Endodermal cell (in vitro differentiated cells): ENCODE measurements at places on chromosomes 1 and 21. TPM values are rescaled to one million over a fixed set of nuclear protein-coding genes. Genes with fewer than 3 reads are reported as not detected.

Gene PM20D1
- not detected in 2 replicates for total RNA-seq

- no peaks in the 10 kb centered on the region for H3K36me3 ChIP-seq
- peaks cover 3% of the 10 kb centered on the region for H3K4me1 ChIP-seq
- no peak overlapping the region for H3K4me3 ChIP-seq
- no peaks in the 10 kb centered on the region for H3K27me3 ChIP-seq
Measured at GRCh38 chr1:226762055-226762454, 23.0 kb upstream of the ITPKB start.

GRCh38 chr1:218546314-218546713, 201.2 kb downstream of the TGFB2 start:
- H3K27me3 ChIP-seq: no peaks in the 10 kb centered on the region
- no peak overlapping the region for H3K27ac ChIP-seq
- H3K36me3 ChIP-seq: no peaks in the 10 kb centered on the region
- H3K4me3 ChIP-seq: no peak overlapping the region
- DNase-seq: no peak

DNA sequence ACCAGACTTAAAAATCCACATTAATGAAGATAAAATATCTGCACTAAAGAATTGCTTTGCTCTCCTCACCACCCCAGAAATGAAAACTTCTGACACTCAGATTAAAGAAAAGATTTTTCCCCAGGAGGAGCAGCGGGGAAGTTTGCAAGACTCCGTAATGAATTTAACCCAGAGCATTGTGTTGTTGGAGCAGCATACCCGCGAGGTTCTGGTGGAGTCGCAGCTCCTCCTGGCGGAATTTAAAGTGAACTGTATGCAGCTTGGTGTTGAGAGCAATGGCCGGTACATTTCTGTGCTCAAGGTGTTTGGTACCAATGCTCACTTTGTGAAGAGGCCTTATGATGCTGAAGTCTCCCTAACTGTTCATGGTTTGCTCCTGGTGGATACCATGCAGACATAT, 46.4 kb downstream of the VPS13D start:
- no peak overlapping the region for H3K27ac ChIP-seq
- peak; percentile 79 for DNase-seq
- H3K4me1 ChIP-seq: no peaks in the 10 kb centered on the region
- no peak overlapping the region for H3K4me3 ChIP-seq

DNA sequence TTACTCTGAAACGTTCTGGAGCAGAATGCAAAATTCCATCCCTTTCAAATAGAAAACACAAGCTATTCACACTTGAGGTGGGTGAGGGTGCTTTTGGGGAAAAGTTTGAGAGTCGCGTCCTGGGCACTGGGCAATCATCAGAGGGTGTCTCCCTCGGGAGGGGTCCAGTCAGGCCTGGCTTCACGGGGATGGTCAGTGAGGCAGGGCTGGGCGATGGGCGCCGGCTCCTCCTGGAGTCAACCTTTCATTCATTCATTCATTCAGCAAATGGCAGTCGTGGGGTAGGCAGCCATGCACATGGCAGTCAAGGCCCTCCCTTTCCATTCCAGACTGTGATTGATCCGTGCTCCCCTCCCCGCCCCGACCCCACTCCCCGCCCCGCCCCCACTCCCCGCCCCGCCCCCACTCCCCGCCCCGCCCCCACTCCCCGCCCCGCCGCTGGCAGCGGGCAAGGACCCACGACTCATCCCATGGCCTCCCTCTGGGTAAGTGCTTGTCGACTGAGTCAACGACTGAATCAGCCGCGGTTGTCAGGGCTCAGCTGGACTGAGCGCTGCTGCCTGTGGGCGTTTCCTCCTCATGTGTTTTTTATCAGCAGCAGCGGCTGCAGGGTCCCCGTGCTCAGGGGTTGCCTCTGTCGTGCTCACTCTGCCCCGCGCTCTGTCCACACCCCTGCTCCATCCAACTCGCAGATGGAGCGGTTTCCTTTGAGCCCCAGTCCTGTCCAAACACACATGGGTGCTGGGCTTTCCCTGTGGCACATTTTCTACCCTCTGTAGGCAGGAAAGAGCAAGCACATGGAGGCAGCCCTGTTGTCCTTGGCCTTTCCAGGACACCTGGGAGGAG, 12.5 kb upstream of the SPSB1 start:
- no peaks in the 10 kb centered on the region for H3K36me3 ChIP-seq
- H3K4me1 ChIP-seq: peaks cover 3% of the 10 kb centered on the region
- no peak overlapping the region for H3K4me3 ChIP-seq

DNA sequence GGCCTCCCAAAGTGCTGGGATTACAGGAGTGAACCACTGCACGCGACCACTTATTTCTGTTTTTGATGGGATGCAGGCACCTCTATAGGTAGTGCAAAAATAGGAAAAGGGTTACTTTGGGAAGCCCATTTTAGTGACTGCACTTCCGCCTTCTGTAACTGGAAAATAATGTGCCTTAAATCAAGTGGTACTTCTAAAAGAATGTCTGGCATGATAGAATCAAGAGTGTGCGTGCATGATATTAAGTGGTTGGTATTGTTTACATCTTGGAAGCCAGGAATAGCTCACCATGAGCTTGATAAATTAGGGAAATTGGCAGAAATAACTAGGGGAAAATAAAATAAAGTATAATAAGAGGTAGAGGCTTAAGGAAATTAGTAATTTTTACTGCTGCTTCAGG, 1067.0 kb downstream of the ADGRL2 start:
- no peaks in the 10 kb centered on the region for H3K4me1 ChIP-seq
- H3K27ac ChIP-seq: no peak overlapping the region
- no peaks in the 10 kb centered on the region for H3K36me3 ChIP-seq
- H3K27me3 ChIP-seq: no peaks in the 10 kb centered on the region
- DNase-seq: no peak

GRCh38 chr1:235102259-235102582, 26.4 kb downstream of the TOMM20 start:
- H3K27me3 ChIP-seq: no peaks in the 10 kb centered on the region
- H3K27ac ChIP-seq: no peak overlapping the region
- no peak overlapping the region for H3K4me3 ChIP-seq
- peak; percentile 25 for DNase-seq
- H3K4me1 ChIP-seq: no peaks in the 10 kb centered on the region

- no peaks in the 10 kb centered on the region for H3K36me3 ChIP-seq
- H3K4me3 ChIP-seq: no peak overlapping the region
- H3K27ac ChIP-seq: no peak overlapping the region
- no peaks in the 10 kb centered on the region for H3K27me3 ChIP-seq
- no peak for DNase-seq
Measured at GRCh38 chr1:202568826-202569225, 141.4 kb downstream of the SYT2 start.

Gene SLAMF6
- total RNA-seq: not detected in 2 replicates

DNA sequence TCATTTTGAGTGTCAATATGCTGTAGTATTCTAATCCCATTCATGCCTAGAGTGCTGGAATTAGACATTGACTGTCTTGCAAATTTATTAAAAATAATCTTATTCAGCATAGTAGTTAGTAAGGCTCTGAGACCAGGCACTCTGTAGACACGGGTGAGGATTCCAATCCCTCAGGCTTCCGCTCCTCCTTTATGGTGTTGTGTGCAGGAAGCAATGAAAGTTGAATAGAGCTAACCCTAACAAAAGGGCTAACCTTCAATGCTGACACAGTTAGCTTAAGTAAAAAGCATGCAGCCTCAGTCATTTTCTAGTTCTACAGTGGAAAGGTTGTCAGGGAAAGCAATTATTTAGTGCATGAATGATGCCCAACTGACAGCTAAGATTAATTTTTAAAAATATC, 199.6 kb upstream of the SGIP1 start:
- no peaks in the 10 kb centered on the region for H3K36me3 ChIP-seq
- no peak overlapping the region for H3K27ac ChIP-seq

DNA sequence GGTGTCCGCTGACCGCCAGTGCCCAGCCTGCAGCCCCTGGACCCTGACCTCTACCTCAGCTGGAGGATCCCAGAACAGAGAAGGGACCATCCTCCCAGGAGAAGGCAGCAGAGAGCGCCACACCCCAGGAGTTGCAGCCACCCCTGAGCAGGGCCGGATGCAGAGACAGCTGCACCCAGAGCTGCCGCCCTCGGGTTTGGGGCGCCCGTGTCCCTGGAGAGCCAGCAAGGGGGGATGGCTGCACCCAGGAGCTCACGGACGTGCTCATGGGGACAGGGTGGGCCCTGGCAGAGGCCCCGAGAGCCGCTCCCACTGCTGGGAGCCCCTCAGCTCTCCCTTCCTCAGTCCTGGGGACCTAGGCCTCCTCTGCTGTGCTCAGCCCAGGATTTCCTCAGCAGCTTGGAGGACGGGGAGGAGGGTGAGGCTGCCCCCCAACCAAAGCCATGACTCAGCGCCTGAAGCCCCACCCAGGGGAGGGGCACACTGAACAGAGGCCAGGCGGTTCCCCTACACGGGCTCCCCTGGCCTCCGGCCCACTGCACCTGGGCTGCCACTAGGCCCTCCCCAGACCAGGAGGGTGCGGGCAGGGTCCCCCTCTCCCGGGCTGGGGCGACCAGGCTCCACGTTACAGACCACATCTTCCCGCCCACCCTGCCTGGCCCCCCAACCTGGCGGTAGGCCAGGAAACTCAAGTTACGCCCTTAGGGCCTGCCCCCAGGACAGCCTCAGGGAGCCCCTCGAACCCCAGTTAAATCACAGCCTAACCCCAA, 2.2 kb downstream of the ACAP3 start:
- no peaks in the 10 kb centered on the region for H3K27me3 ChIP-seq
- H3K36me3 ChIP-seq: peaks cover 2% of the 10 kb centered on the region
- DNase-seq: no peak
- H3K4me3 ChIP-seq: peak overlapping the region; percentile 79
- H3K27ac ChIP-seq: peak overlapping the region; percentile 76

- no peak overlapping the region for H3K27ac ChIP-seq
- H3K27me3 ChIP-seq: no peaks in the 10 kb centered on the region
- H3K36me3 ChIP-seq: no peaks in the 10 kb centered on the region
- H3K4me1 ChIP-seq: no peaks in the 10 kb centered on the region
Measured at GRCh38 chr1:212133319-212133718, 97.8 kb downstream of the DTL start.

DNA sequence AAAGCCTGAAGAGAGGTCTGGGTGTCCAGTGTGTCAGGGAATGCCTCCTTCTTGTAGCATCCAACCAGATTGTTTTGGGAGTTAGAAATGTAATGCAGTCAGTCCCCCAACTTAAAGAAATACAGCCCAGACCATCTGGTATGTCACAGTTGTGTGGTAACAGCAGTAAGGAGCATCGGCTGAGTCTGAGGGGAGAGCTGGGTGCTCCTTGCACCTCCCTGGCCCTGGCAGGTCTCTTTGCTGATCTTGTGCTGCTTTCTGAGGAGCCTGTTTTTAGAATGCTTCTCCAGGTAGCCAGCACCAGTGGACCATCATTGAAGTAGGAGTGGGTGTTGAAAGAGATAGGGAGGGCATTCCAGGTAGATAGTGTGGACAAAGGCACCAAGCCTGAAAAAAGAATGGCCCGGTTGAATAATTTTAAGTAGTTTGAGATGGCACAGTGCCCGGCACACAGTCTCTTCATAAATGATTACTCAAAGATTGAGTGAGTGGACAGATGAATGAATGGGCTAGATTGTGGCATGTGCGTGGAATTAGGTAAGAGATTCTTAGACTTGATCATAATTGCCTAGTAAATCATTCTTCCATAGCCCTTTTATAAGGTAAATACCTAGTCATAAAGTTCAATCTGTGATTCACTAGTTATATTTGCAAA, 46.5 kb downstream of the LAMC1 start:
- H3K4me3 ChIP-seq: no peak overlapping the region
- H3K36me3 ChIP-seq: no peaks in the 10 kb centered on the region
- no peak for DNase-seq
- H3K27ac ChIP-seq: no peak overlapping the region
- H3K27me3 ChIP-seq: no peaks in the 10 kb centered on the region

DNA sequence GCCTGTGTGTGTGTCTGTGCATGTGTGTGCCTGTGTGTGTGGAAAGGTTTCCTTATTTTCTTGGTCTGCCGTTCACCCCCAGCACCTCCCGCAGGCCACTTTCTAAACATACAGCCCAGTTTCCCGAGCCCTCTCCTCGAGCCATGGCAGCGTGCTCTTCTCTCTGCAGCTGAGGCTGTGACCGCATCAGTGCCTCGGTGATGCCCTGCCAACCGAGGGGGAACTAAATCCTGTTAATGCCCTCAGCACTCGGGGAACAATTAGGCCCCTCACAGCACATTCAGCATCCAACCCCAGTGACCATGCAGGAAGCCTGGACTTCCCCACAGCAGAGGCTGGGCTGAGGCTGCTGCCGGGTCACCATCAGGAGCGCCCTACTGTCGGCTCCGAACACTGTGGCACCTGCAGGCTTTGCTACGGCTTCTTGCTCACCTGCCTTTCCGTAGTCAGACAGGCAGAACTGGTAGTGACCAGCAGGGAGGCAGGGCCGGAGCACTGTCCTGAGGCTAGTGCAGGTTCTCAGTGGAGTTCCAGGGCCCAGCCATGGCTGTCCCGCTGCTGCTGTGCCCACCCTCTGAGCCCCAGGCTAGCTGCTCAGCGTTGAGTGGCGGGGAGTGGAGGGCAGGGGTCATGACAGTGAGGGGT, 8.1 kb downstream of the GPR137B start:
- H3K27ac ChIP-seq: no peak overlapping the region
- peaks cover 5% of the 10 kb centered on the region for H3K4me1 ChIP-seq
- H3K27me3 ChIP-seq: peaks cover 3% of the 10 kb centered on the region
- no peak for DNase-seq

DNA sequence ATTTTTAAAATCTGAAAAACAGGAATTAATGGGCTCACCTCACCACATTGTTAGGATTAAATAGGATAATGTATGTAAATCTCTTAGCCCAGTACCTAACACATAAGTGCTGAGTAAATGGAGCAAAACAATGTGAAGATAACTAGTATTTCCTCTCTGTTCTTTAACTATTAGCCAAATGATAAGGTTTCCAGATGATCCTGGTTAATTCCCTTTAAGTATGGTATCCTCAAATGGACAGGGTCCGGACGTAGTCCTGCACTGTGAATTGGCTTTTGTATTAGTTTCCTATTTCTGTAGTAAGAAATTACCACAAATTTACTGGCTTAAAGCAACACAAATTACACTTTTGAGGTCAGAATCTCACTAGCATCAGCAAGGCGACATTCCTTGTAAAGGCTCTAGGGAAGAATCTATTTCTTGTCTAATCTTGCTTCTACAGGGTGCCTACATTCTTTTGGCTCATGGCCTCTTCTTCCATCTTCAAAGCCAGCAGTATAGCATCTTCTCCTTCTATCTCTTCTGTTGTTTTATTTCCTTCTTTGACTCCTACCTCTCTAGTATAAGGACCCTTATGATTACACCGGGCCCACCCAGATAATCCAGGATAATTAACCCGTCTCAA, 17.1 kb downstream of the SCAF4 start:
- H3K4me1 ChIP-seq: peaks cover 16% of the 10 kb centered on the region
- no peak overlapping the region for H3K27ac ChIP-seq
- no peaks in the 10 kb centered on the region for H3K36me3 ChIP-seq
- no peak overlapping the region for H3K4me3 ChIP-seq

Gene GJA5
- total RNA-seq: 0.28 to 2.0 TPM (median 1.4 TPM) in 3 replicates

DNA sequence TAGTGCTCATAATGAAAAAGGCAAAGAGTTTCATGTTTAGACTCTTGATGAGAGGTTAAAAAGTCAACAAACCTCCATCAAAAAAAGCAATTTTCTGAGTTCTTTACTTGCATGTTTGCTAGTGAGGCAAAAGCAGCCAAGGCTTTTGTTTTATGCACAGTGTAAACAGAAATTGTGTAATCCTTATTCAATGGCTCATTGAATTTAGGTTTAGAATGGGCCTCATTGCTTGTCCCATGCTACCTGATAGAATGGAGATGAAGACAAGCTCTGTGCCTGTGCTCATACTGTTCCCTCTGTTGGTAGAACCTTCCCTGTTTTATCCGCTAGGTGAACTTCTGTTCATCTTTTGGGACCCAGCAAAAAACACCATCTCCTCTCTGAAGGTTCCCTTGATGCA, 10.0 kb upstream of the LRRC8D start:
- no peak for DNase-seq
- no peak overlapping the region for H3K4me3 ChIP-seq
- H3K4me1 ChIP-seq: peaks cover 18% of the 10 kb centered on the region
- H3K27me3 ChIP-seq: peaks cover 93% of the 10 kb centered on the region

Gene CRABP2
- total RNA-seq: 752 to 809 TPM (median 780 TPM) in 3 replicates
